ENCODE measurements at places on chromosomes 3 and 15.

DNA sequence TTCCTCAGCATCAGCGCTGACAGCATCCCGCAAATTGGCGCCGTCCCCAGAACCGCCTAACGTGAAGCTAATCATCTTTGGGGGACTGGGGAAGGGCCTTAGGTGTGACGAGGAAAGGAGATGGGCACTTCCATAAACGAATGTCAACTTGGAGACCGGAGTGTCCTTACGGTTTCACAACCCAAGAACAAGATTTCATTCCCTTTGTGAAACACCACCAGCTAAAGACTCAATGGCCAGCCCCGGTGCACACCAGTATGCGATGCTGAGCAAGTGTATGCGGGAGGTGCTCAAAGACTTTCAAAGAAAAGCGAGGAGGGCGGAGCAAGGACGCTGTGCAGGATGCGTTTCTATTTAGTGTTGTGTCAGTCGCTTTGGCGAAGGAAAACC, 759 bp upstream of the TTBK2 start:
- DNase-seq = no peak

- DNase-seq = no peak
Observed at GRCh38 chr15:30962659-30963058, 28.8 kb downstream of the MTMR10 start.

DNA sequence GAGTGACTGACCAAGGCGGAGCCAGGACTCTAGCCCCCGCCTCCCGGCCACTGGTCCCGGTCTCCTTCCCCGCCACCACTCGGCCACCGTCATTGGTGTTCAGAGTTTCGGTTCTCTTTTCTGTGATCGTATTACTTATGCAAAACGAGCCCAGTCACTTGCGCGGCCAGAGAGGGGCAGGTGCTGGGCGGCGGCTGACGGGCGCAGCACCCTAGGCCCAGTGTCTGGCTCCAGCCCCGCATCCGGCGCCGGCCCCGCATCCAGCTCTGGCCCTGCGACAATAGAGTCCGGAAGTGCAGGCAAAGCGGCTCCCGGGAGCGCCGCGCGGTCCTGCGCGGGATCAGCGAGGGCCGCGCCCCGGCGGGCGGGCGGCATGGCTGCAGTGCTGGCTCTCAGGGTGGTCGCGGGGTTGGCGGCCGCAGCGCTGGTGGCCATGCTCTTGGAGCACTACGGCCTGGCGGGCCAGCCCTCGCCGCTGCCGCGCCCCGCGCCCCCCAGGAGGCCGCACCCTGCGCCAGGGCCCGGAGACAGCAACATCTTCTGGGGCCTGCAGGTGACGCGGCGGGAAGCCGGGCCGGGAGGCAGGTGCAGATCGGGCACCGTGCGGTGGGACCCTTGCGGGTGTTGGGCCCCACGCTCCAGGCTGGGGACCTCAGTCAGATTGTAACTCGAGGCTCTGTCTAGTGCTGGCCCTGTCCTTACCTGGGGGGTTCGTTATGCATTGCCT, at the start of gene TMEM62:
TSS of gene TMEM62 (plus strand) at position 157 of the 727 bp plus-strand sequence. CDS start at position 374, 217 bp downstream.
- peak; percentile 74 for DNase-seq

- no peak for DNase-seq
Observed at GRCh38 chr3:171056528-171056927, 30.0 kb upstream of the SLC2A2 start.

- no peak for DNase-seq
Observed at GRCh38 chr3:112786002-112786590, 60.6 kb downstream of the CD200R1L start.

GRCh38 chr15:93932164-93932776, 299.1 kb upstream of the MCTP2 start:
- DNase-seq = no peak

DNA sequence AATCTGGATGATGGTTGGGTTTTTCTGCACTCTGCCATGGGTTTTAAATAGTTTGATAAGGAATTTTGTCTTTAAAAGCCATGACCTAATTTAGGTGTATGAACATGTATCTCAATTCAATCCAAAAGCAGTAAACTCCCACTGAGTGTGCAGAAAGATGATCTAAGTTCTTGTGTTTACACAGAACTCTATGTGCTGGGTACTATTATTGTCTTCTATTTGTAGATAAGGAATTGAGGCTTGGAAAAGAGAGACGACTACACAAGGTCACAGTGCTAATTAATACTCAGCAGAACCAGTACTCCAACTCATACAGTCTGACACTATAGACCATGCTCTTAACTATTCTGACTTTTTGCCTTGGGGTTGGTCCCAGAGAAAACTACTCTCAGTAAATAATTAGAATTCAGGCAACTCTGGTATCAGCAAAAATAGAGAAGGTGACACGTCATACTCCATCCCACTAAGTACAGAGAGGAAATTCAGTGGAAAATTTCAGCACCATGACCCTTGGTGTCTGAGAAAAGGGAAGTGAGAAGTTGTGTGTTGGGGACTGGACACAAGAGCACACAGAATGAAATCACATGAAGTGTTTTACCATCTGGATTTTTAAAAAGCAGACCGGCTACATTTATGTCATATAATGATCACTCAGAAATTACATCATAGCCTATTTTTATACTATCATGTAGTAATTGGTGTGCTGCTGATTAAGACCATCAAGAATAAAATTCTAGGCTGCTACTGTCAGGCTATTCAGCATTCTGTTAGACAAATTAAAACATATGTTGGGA, 18.3 kb upstream of the MYH15 start:
- DNase-seq = peak; percentile 36

GRCh38 chr3:122697952-122698620, 17.4 kb downstream of the PARP14 start:
- DNase-seq = no peak

- DNase-seq = no peak
Observed at GRCh38 chr3:123256256-123256655, 54.5 kb downstream of the SEC22A start.

DNA sequence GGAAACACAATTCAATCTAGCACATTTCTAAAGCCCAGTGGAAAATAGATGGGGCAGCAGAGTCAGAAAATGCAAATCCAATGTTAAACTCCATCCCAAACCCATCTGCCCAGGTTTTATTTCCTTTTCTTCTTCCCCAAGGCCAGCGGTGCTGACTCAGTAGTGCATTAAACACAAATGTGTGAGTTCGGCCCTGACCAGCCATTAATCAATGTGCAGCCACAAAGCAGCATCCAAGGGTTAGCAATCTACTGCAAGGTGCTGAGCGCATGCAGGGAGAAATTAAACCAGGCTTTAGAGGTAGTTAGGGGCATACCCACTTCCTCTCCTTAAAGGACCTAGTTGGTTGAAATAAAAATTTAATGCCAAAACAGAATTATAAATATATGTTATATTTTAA, 583.3 kb upstream of the PPP2R3A start:
- DNase-seq = no peak

DNA sequence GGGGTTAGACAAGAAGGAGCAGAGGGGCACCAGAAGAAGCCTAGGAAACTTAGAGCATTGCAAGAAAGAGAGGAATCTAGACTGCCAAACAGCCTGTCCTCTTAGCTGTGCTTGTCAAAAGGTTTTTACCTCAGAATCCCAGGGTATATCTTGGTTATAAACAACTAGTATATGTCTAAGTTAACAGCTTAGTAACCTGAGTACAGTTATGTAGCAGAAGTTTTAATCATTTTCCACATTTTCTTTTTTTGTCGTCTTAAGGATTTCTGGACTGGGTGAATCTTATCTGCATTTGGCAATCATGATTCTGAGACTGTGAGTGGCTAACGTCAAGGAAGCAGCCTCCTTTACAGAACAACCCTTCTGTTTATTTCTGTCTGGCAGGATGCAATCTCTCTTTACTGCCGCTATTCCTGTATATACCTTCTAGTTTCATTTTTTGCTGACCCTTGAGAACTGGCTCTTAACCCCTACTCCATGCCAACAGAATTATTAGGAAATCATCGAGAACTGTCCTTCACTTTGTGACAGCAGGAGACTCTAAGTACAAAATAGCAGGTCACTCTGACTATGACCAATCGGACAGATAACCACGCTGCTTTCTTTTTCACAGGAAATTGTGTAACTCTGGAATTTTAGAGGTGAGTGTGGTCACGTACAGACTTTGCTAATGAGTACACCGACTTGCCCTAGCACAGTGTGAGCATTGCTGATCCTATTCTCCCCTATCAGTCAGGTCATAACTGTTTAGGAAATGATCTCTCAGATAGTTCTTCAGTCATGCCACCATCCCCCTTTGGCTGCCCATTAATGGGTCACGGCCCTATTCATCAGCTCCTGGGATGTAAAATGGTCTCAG, 3.3 kb upstream of the CP start:
- peak; percentile 60 for DNase-seq

DNA sequence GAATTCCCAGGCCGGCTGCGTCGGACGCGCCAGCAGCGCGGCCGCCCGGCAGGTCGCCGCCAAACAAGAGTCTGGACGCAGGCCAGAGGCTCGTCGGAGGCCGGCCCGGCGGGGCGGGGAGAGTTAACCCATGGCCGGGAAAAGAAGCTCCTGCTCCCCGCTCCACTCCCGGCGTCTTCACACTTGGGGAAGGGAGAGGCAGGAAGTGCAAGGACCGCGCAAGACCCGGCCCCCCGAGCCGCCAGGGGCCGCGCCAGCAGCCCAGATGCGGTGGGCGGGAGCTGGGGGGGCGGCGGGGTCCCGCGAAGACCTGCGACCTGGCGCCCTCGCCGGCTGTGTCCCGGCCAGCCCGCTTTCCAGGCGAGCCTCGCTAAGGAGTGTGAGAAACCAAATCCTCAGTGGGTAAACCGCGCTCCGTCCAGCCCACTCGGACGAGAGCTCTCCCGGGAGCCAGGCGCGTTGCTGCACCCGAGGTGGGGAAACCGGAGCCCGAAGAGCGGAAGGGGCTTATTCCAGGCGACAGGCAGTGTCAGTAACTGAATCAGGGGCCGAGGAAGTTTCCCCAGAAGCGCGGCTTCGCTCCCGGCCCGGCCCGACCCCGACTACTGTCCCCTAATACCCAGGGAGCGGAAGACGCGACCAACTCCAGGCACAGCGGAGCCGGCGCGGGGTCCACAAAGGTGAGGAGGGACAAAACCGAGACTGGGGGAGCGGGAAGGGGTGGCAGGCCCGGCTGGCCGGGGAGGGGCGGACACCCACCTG, 721 bp downstream of the ADAMTS7 start:
- no peak for DNase-seq

GRCh38 chr3:10983219-10983916, 9.2 kb upstream of the SLC6A1 start:
- no peak for DNase-seq

DNA sequence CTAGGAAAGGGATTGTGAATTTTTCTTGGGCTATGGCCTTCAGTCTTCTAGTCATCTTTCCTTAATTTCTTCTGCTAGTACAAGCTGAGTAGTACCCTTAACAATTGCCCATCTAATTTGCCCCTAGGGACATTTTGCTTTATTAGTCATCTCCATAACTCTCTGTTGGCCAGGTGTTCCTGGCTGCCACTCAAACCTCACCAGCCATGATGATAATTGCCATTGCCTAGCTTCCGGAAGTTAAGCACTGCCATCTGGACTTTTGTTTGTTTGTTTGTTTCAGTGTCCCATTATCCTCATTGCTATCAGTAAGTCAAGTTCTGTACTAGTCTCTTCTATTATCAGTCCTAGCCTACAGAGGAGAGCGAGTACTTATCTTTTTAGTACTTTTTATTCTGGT, 36.6 kb upstream of the UBL7 start:
- no peak for DNase-seq

- DNase-seq = no peak
Observed at GRCh38 chr3:15091575-15091974, 7.4 kb downstream of the RBSN start.

GRCh38 chr15:40399370-40399769, 6.2 kb upstream of the IVD start:
- DNase-seq = no peak

GRCh38 chr3:65532215-65532614, 506.5 kb downstream of the MAGI1 start:
- DNase-seq = no peak

DNA sequence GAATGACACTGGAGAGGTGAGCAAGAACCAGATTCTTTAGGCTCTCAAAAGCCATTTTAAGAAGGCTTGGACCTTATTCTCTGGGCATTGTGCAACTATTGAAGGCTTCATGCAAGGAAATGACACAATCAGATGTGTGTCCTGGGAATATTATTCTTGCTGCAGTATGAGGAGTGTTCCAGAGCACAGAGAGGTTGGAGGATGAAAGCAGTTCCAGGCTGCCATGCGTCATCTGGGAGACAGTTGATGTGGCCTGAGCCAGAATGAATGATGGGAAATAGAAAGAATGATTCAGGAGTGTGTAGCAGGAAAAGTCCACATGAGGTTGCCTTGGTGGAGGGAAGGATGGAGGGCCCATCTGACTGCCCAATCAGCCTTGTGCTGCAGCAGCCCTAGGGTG, 123.1 kb downstream of the CHCHD6 start:
- DNase-seq = no peak

- DNase-seq = no peak
Observed at GRCh38 chr15:98567951-98568350, 80.4 kb upstream of the IGF1R start.

DNA sequence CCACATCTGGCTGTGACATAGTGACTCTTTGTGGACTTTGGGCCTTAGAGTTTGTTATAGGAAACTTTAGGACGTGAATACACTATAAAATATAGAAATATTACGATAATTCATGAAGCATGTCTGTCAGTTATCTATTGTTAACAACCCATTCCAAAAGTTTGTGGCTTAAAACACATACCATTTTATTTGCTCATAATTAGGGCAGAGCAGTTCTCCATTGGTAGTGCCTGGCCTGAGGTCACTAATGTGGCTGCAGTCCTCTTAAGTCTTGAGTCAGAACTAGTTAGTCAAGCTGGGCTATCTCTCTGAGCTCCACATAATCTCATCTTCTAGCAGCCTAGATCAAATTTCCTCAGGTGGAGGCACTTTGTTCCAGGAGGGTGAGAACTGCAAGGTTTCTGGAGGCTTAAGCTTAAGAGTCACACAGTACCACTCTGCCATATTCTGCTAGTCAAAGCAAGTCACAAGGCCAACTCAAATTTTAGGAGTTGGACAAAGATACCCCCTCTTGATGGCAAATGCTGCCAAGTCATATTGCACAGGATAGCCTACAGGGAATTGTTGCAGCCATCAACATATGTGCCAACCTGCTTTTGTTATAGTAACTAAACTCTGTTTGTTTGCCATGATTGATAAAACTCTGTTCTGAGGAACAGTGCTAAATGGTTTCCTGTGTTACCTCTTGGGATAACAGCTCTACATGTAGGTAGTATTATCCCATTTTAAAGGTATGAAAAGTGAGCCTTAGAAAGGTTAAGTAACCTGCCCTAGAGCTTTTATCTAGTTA, 8.7 kb downstream of the ATXN7 start:
- no peak for DNase-seq

DNA sequence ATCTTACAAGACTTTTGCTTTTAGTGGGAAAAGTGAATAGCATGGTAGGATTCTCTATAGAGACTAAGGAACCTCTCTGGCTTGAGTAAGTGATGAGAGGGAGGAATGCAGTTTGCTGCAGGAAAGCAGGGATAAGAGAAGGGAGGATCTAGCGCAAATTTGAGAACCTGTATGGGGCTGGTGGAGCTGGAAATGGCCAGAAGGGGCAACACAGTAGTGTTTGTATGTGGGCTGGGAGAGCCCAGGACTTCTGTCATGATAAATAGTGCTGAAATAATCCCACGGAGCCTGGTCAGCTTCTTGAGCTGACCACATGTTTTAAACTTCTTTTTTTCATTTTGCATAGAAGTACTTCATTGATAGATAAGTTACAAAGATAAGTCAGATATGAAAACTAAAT, 11.2 kb upstream of the SHC4 start:
- no peak for DNase-seq
